Activated CD4-positive, alpha-beta memory T cell treated with anti-CD3 and anti-CD28 coated beads for 36 hours (primary cell): ENCODE measurements at places on chromosomes 4 and X.

DNA sequence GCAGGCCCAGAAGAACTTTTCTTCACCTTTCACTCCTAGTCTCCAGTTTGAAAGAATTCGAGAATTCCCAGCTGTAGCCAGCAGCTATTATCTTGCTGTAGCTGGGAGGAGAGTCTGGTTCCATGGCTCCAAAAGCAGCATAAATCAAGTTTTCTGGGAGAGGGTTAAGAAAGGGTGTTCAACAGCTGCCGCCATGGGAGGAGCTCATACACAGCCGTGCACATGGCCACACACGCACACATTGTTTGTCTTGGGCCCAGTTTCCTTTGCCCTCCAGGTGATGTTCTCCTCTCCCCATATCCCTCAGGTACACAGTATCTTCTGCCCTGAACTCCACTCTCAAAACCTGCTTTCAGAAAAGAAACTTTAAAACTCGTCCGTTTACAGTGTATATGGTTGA is 4.1 kb upstream of the GPC3 start:
- DNase-seq: no peak

DNA sequence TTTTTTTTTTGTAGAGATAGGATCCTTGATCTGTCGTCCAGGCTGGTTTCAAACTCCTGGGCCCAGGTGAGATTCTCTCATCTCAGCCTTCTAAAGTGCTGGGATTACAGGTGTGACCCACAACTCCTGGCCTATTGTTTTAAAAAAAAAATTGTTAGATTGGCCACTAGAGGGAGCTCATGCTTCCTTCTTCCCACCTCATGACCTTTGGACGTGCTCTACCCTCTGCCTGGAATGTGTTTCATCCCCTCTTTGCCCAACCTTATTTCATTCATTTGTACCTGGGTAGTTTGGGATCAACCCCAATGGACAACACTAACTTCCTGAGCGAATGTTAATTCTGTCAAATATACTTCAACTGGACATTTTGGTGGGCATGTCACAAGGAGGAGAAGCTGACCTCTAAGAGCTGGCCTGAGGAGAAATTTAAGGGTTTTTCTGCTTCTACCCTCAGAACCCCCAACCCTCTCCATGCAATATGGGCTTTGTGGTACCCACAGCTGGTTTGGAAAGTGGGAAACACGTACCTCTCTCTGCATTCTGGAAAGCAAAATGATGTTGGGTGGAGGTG is 6.4 kb downstream of the PPEF2 start:
- peak; percentile 14 for DNase-seq

DNA sequence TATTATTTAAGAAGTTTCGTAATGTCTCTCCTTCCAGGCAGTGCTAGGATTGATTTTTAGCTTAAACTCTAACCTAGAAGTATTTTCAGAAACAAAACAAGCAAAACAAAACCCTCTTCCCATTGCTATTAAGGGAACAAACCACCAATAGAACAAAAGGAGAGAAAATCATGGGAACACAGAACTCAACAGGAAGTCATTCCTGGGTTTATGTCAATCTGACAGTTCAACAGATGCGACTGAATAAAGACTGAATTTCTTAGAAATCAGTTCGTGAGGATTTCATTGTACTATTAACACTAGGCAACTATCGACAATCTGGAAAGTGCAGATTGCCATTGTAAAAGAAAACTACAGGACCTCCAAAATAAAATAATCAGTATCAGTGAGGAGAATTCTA is 229.1 kb upstream of the SMIM31 start:
- no peak for DNase-seq

- DNase-seq: no peak
These were observed 89.9 kb downstream of the CFAP299 start for GRCh38 chr4:80425124-80426100.

DNA sequence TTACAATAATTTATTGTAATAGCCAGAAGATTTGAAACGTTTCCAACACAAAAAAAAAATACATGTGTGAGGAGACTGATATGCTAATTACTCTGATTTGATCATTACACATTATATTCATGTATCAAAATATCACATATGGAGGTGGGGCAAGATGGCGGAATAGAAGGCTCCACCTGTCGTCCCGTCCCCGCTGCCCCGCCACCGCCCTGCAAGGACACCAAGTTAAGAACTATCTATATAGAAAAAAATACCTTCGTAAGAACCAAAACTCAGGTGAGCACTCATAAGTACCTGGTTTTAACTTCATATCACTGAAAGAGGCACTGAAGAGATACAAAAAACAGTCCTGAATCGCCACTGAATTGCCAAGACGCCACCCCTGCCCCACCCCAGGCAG is 60.9 kb upstream of the SCRG1 start:
- no peak for DNase-seq

DNA sequence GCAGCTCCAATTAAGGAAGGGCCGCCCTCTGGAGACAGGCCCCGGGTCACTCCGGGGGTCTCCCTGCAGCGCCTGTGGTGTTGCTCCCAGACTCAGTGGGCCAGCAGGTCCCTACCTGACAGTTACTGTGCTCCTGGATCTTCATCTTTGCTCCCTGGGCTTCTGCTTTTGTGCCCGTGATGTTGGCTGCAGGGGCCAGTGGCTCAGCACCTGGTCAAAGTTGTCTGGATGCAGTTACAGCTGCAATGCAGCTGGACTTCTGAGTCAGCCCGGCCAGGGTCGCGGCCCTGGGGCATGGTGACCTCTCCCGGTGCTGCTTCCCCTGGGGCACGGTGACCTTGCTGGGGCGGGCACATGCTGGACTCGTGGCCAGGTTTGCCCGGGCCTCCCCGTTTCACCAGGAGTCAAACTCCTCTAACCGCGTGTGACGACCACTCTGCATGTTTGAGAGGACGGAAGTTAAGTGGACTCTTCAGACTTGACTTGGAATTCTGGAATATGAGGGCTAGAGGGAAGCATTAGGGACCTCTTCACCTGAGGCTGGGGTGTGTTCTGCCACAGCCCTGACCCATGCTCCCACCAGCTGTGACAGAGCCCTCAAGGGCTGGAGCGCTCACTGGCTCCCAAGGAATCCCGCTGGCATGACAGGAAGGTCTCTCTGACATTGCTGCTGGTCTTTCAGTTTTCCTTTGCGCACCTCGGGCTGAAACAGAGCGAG is 3.7 kb downstream of the CTAG2 start:
- no peak for DNase-seq

DNA sequence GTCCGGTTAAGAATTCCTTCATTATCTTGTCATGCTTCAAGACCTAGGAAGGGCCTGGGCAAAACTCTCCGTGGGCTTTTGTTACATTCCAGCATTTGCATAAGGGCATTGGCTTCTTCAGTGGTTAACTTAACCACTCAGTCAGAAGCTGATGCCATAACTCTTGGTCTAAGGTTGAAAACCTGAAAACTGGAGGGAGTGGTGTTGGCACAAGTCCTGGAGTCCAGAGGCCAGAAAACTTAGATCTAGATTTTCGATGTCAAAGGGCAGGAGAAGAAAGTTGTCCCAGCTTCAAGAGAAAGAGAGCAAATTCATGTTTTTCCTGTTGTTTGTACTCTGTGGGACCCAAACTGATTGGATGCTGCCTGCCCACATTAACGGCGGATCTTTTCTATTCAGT is 86.6 kb upstream of the GC start:
- no peak for DNase-seq

DNA sequence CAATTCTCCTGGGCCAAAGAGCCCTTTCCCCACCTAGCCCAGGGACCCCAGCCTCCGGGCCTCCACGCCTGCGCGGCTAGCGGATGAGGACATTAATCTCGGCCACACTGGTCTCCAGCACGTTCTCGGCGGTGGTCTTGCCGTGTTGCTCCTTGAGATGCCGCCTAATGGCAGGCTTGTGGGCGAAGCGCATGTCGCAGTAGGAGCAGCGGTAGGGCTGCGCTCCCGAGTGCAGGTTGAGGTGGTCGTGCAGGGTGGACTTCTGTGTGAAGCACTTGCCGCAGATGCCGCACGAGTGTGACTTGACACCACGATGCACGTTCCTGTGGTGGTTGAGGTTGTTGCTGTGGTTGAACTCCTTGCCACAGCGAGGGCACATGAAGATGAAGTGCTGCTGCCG is 72.1 kb downstream of the UBE2K start:
- DNase-seq: no peak

GRCh38 chrX:77595848-77596247 is 148.7 kb downstream of the FGF16 start:
- DNase-seq: no peak

DNA sequence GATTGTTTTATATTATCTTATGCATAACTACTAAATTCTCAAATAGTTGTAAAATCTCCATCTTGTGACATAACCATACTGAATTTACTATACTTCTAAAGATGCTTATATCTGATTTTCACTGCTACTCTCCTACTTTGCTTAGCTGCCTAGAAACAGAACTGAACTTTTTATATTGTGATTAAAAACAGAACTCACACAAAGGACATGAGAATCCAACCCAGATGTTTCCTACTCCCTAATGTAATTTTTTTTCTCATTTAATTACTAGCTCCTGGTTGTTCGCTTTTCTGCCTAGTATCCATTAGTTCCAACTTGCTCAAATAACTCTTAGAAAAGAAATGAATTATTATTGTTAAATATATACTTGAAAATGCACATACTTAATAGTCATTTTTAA is 283.5 kb upstream of the ACTRT1 start:
- DNase-seq: no peak

DNA sequence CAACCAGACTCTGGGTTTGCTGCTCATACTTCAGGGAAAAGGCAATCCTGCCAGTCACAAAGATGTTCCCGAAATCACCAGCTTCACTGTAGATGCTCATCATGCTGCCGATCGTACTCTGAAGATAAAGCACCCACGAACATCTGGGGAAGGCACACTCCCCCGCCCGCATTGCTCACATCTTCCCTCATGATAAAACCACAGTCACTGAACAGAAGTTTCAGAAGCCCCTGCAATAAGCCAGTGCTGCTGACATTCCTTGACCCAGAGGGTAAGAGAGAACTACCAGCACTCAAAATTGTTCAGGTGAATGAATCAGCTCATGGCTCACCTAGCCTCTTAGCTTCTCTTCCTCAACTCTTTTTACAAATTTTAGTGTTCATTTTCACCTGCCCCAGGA is 43.1 kb downstream of the SRPX2 start:
- DNase-seq: peak; percentile 15

DNA sequence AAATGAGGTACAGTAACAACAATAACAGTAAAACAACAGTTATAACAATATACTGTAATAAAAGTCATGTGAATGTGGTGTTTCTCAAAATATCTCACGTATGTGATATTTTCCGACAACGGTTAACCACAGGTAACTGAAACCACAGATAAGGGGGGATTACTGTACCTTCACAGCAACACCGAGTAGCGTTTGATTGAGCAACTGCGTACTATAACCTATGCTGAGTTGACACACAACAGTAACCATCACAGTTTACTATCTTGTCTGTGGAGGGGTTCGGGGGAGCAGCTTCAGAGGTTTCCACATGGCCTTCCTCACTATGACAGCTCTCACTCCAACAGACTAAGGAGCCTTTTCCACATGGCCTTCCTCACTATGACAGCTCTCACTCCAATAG is 13.4 kb downstream of the RBMX2 start:
- DNase-seq: no peak

DNA sequence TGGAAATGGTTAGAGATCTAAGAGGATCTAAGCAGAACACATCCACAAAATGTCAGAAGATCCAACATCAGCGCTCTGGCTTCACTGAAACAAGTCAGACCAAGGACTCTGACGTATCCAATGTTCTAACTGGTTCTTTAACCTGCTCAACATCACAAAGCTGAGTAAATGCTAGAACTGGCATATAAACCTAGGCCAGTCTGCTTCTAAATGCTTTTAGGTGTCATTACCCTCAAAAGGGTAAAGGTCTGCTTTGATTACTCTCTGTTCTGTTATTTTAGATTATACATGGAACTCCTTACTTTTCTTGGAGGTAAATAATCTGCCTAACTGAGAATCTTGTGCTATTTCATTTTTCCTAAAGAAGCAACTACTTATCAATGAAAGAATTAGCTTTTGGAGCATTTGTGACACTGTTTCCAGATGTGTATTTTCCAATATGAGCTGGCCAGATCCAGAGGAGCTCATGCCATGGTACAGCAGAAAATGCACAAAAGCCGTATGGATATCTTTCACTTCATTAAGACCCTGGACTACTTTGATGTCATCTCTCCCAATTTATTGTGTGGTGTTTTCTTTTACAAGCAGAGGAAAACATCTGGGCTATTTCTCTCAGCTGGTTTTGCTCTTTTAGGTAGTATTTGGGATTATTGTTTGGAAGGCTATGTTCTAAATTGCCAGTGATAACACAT is 123.5 kb downstream of the RASGEF1B start:
- DNase-seq: no peak

DNA sequence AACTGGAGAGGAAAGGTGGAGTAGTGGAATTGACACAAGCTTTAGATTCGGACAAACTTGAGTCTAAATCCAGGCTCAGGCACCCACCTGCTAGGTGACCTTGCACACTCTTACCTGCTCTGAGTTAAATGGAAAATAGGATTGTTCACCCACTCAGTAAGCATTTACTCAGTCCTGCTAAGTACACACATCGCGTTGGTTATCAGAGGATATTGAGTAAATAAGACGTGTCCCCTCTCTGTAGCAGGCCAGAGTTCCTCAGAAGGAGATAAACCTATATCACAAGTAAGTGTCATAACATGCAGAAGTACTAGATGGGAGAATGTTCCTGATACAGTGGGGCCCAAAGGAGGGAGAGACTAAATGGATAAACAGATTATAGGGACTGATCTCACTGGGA is 117.7 kb downstream of the SMIM20 start:
- no peak for DNase-seq

- no peak for DNase-seq
These were observed 10.7 kb downstream of the BBS12 start for GRCh38 chr4:122742933-122743829.

GRCh38 chr4:169220447-169220846 is 50.3 kb downstream of the SH3RF1 start:
- DNase-seq: no peak

DNA sequence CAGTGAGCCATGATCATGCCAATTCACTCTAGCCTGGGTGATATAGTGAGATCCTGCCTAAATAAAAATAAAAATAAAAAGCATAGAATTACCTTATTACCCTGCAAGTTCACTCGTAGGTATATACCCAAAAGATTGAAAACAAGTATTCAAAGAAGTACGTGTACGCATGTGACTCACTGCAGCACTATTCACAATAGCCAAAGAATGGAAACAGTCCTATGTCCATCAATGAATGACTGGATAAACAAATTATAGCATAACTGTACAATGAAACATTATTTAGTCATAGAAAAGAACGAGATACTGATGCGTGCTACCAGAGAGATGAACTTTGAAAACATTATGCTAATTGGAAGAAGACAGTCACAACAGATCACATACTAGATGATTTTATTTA is 204.6 kb upstream of the DIAPH2 start:
- DNase-seq: no peak

GRCh38 chrX:133749951-133750350 is 235.4 kb downstream of the GPC3 start:
- no peak for DNase-seq
